HT1080 (cell line): ENCODE measurements at places on chromosomes 4 and X.

- no peak for DNase-seq
Measured at GRCh38 chrX:134552351-134552750, 92.4 kb downstream of the HPRT1 start.

- peak; percentile 47 for DNase-seq
Measured at GRCh38 chr4:13340672-13341071, 143.5 kb downstream of the RAB28 start.

DNA sequence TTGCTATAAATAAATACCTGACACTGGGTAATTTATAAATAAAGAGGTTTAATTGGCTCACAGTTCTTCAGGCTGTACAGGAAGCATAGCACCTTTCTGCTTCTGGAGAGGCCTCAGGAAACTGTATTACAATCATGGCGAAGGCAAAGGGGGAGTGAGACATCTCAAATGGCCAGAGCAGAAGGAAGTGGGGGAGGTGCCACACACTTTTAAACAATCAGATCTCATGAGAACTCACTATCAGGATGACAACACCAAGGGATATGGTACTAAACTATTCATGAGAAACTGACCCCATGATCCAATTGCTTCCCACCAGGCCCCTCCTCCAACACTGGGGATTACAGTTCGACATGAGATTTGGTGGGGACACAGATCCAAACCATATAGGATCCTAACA lies 11.7 kb upstream of the TCEAL9 start:
- DNase-seq: no peak

DNA sequence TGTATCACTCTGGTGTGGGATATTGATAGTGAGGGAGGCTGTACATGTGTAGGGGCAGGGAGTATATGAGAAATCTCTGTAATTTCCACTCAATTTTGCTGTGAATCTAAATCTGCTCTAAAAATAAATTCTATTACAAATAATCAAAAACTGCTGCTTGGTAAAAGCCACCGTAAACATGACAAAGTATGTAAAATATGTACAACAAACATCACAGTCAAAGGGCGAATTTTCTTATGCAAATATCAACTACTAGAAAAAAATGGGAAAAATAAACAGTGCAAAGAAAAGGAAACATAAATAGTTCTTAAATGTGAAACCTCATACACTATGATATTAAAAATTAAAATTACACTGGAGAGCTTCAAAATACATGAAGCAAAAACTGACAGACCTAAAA lies 105.1 kb upstream of the DCLK2 start:
- no peak for DNase-seq

GRCh38 chr4:55010550-55010949 lies 114.8 kb downstream of the KDR start:
- no peak for DNase-seq

DNA sequence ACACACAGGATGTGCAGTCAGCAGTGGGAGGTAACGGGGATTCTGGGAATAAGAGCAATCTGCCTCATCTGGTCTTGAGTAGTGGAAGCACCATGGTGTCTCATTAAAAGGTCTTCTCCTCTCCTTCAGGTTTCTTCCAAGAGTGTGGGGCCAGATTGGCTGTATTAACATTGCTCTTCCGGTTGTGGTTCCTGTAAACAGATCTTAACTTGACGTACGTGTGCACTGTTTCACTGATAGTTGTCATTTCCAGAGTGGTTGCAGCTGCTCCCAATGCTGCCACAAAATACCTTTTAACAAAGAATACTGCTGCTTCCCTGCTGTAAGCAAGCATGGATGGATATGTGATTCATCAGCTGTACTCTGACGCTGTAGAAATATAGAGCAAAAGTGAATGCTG lies 1443.4 kb upstream of the TENM3 start:
- DNase-seq: no peak

GRCh38 chr4:2712261-2712842 lies 43.8 kb downstream of the TNIP2 start:
- no peak for DNase-seq

DNA sequence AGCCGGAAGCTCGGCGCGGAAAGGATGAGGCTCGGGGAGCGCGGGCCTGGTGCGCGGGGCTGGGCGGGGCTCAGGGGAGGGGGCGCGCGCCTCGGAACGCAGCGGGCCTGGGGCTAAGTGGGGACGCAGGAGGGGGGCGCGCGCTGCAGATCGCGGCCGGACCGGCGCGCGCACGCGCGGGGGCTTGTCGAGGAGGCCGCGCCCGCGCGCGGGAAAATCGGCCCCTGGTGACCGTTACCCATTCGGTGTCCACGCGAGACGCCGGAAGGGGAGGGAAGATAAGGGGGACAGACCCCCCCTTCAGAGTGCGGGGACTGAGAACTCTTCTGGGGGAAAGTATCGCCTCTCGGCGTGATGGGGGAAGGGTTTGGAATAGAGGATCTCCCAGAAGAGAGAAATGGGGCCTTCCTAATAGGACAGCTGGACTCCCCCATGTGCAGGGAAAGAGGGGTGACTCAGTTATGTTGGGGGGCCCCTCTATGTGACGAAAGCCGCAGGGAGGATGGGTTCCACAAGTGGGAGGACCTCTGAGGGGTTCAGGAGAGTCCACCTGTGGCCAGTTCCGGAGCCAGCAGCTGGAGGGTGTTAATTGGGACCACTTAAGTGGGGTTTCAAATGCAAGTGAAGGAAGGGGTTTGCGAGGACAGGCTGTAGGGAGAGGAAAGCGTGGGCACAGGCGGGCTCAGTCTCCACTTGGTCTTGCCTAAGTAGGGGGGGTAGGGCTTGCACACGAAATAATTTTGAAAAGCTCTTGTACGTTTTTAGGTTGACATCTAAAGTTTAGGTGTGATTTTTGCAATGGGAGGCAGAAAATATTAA lies 584 bp downstream of the SUV39H1 start:
- DNase-seq: peak; percentile 46

DNA sequence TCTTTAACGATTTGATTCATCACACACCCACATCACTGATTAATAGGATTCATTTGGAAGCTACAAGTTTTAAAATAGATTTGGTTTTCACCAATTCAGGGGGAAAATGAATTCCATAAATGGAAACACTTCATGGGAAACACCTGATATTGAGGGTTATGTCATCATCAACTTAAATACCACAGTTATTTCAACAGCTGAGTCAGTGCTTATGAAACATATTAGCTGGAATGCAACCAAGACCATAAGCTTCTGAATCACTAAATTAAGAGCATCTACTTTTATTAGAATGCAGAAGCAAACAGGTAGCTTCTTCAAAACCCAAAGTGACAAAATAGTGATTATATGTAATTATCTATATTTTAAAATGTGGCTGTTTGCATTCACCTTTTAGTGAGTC lies 207.8 kb upstream of the DCAF8L1 start:
- DNase-seq: peak; percentile 58

DNA sequence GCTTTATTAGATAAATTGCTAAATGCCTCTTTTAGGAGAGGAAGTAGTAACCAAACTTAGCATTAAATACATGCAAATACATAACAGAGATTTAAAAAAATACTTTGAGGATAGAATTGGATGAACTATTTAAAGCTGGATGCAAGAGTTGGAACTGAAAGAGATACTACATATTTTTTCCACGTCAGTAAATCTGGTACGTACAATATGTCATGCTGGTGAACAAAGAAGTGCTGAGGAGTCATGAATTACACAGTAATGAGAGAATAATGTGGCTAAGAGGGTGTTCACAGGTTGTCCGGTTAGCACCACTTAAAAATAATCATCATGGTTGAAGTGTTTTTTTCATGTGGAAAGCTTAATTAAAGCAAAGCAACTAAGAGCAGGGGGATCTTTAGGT lies 184.1 kb upstream of the FRMPD4 start:
- DNase-seq: no peak
